ENCODE measurements at places on chromosomes 4 and X.

GRCh38 chr4:22814906-22815305, 122.2 kb downstream of the GBA3 start:
- DNase-seq: no peak

GRCh38 chr4:123740236-123740635, 343.6 kb downstream of the SPRY1 start:
- DNase-seq: no peak

GRCh38 chr4:139682741-139683151, 17.1 kb downstream of the MGST2 start:
- no peak for DNase-seq

DNA sequence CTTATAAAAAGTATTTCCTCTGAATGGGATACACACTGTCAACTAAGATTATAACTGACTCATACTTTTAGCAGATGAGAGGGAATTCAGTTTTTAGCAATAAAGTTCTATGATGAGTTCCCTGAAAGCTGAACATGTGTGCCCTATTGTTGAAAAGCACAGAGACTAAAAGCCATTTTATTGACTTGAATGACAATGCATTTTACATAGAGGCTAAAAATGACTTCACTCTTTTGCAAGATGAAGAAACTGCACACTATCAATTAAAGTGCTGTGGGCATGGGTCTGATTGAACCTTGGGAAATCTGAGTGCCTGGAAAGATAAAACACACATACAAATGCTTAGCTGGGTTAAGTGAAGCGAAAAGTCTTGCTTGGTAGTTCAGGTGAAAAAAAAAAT, 633.4 kb downstream of the PDHA2 start:
- no peak for DNase-seq

DNA sequence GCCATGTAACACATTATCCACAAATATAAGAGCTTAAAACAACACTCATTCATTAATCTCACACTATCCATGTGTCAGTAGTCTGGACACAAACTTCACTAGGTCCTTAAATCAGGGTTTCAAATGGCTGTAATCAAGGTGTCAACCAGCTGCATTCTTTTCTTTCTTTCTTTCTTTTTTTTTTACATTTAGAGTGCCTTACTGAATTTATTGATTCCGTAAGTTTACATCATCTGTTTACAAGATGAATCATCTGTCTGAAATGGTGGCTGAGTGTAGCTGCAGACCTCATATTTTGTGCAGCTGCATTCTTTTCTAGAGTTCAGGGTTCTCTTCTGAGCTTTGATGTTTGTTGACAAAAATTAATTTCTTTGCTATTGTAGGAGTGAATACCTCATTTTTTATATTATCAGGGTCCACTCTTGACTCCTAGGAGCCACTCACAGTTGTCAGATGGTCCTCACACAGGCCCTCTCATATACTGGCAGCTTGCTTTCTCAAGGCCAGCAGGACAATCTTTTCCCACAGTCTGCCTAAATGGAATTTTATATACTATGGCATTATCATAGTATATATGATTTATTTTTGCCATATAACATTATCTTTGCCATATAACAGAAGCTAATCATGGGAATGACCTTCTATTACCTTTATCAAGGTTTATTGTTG, 37.8 kb downstream of the SPOCK3 start:
- no peak for DNase-seq

All from forelimb muscle (tissue), 1 donor.